Diencephalon (tissue), 1 donor: ENCODE measurements at places on chromosomes 2 and 18. TPM values are rescaled to one million over a fixed set of nuclear protein-coding genes. Genes with fewer than 3 reads are reported as not detected.

ZRANB3 gene
- 16.1 TPM for total RNA-seq

SULT1C4 gene
- total RNA-seq = 15.5 TPM

CCL20 gene
- total RNA-seq = not detected

SLC25A12 gene
- 74.0 TPM for total RNA-seq

CYS1 gene
- 1.2 TPM for total RNA-seq

KIAA2012 gene
- total RNA-seq = 2.5 TPM
